GF-D8 (cell line): ENCODE measurements at places on chromosomes 5 and 9.

- DNase-seq = no peak
Observed at GRCh38 chr9:114774524-114774923, 31.3 kb downstream of the TNFSF15 start.

- no peak for DNase-seq
Observed at GRCh38 chr5:37814699-37815098, 25.1 kb downstream of the GDNF start.

DNA sequence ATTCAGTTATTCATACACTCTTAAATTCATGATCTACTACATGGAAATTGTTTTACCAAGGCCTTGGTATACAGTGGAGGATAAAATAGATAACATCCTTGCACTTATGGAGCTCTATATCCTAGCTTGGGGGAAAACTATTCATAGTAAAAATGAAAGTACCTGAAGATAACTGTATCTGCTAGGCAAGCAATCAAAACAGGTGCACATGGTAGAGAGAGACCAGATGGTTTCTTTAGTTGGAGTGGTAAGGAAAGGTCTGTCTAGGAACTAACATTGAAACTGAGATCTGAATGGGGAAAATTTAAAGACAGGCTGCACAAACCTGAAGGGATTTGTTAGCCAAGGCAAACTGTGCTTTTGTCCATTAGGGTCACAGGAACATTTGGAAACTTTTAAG lies 11.1 kb upstream of the SLCO4C1 start:
- no peak for DNase-seq

GRCh38 chr5:151213803-151214613 lies 9.9 kb downstream of the CCDC69 start:
- DNase-seq = peak; percentile 96

DNA sequence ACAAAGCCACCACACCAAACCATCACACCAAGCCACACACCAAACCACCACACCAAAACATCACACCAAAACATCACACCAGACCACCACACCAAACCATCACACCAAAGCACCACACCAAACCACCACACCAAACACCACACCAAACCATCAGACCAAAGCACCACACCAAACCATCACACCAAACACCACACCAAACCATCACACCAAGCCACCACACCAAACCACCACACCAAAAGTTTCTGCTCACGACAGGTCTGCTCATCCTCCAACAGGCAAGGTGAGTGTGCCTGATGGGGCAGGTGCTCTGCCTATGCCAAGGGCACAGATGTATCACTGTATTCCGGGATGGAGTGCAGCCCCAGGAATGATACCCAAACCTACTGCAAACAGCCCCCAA lies 87.9 kb upstream of the FSTL4 start:
- no peak for DNase-seq

- no peak for DNase-seq
Observed at GRCh38 chr5:116046261-116046660, 14.0 kb downstream of the ARL14EPL start.

DNA sequence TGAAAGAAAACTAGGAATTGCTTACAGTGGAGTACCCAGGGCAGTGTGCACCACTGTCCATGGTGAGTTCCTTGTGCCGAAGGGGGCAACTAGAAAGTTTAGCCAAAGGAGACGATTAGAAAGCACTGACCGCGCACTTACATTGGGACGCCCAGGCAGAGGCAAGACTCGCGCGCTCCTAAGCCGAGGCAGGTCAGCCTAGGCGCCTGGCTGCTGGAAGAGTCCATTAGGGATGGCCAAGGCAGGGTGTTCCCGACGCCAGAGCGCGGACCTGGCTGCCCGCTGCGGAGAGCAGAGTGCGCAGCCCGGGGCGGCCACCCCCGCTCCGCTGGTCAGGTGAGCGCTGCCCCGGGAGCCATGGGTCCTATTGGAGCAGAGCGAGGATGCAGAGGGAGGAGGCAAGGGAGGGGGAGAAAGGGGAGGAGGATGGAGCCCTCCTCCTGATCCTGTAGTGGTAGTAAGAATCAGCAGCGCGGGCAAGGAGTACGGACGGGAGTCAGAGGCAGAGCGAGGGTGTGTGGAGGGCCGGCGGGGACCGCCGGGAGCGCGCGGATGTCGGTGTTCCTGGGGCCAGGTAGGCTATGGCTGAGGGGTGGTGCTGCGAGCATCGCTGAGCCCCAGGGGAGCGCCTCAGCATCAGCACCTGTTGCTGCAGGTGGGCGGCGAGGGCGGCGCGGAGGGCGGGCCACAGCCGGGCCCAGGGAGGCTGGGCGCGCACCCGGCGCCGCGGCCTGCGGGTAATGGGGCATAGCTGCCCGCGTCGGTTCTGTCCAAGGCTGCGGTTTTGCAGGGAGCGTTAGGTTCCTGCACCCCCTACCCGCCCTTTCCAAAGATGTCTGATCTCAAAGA lies at the start of gene ADGRV1:
Gene ADGRV1 (plus strand): TSS at position 454 of the 849 bp plus-strand sequence. CDS start 99 bp downstream, at position 553.
- no peak for DNase-seq

GRCh38 chr9:130930804-130931349 lies 8.2 kb downstream of the FIBCD1 start:
- no peak for DNase-seq
